ENCODE measurements at places on chromosomes 7 and 10.

GRCh38 chr10:117666166-117666565 lies 123.6 kb downstream of the EMX2 start:
- no peak for DNase-seq

DNA sequence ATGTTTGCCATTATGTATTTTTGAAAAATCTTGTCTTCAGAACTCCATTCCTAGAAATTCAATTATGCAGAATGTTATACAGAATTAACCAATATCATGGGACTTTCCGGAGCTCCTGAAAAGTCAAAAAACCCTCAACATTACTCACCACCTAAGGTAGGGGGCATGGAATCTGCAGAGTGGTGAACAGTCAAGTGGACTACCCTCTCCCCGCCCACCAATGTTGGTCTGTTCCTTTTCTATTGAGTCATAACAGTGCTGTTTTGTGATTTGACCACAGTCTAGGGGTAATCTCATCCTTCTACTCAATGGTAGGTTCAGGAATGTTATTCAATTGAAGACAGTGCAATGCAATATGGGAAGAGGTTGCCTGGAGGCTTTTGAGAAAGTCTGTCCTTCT lies 130.5 kb upstream of the HABP2 start:
- no peak for DNase-seq

- DNase-seq = no peak
These were observed 31.6 kb upstream of the ZNF746 start for GRCh38 chr7:149529136-149529718.

- DNase-seq = no peak
These were observed 8.1 kb upstream of the OLAH start for GRCh38 chr10:15035385-15036301.

DNA sequence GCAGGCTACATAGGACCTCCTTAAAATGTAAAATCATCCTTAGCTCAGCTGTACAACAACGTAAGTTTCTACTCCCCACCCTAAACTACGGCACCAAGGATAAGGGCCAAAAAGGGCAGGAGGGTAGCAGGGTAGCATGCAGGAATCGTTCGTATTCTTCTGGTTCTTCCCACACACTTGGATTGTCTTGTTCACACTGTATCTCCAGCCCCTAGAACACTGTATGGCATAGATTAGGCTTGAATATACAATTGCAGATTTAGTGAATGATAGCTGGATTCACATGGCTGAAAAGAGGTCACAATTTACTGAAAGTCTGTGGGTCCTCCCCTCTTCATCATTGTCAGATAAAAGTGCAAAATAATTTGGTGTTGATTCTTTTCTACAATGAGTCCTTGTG lies 28.2 kb upstream of the PRKAR2B start:
- DNase-seq = no peak

- DNase-seq = no peak
These were observed 1093.6 kb upstream of the GHITM start for GRCh38 chr10:83045731-83046130.

GRCh38 chr7:30170476-30171205 lies 35.9 kb downstream of the MTURN start:
- no peak for DNase-seq

DNA sequence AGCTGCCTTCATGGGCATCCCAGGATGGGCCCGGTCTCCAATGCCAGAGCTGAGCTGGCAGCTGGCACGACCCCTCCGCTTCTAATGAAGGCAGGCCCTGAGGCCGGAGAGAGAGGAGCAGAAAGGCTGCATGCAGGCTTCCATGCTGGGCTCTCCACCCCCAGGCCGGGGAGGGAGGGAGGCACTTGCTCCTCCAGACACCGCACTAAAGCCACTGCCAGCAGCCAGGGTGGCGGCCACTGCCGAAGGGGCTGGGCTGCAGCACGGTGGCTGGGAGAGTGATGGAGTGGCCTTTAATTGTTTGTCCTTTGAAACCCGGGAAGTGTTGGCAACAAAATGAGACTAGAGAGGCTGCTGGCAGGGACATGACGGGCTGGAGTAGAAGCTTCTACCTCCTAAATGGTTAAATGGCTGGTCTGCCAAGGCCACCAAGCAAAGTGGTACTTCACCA lies 236.5 kb downstream of the SKAP2 start:
- DNase-seq = no peak

DNA sequence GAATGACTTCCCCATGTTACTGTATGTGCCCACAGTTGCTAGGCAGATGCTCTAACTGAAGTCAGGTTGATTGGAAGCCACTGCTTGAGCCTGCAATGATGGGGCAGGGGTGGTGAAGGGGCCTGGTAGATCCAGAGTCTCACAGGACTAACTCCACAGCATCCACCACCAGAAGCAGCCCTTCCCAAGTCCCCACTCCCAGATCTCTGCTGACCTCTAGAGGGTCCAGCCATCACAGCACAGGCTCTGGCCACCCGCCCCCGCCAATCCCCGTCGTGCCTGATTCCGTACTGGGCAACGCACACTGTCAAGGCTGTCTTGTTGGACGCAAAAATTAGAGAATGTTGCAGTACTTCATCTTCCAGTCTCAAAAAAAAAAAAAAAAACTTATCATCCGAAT lies 136.8 kb upstream of the PDE1C start:
- no peak for DNase-seq

DNA sequence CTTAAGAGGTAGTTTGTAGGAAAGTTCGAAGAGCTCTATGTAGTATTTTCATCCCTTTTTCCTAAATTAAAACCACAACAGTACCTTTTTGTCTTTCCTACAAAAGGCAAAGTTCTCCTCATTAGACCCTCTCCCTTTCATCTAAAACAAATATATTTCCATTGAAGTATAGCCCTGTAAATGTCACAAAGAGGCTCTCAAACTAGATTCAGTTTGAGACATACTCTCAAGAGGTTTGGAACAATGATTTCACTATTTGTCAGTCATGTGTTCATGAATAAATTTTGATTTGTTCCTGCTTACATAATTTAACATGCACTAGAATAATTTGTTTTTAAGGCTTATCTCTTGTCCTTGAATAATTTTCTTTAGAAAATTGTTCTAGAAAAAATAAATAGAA lies 12.2 kb downstream of the TAS2R16 start:
- no peak for DNase-seq

DNA sequence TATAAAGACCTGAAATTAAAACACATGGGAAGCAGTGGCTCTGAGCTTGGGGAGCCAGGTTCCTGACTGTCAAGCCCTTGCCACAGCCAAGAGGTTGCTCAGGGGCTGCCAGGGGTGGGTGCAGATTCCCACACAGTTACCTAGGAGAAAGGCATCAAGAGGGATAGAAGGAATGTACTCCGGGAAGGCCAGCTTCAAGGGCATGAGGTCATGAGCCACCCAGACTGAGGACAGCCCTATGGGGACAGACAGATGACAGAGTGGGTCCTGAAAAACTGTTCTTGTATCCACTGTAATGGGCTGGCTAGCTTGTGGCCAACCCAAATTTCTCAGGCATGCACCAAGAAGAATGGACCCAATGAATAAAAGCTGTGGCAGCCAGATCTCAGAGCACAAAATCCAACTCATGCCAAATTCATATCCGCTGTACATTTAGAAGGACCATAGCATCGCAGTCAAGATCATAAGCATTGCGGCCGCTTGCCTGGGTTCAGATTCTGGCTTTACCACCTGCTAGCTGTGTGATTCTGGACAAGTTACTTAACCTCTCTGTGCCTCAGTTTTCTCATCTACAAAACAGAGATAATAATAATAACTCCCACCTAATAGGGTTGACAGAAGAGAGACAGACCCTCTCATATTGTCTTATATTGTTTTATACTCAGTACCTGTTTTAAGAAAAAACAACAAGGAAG lies 44.9 kb upstream of the KCNMA1 start:
- no peak for DNase-seq

- no peak for DNase-seq
These were observed 36.2 kb downstream of the WBP1L start for GRCh38 chr10:102779680-102780526.

DNA sequence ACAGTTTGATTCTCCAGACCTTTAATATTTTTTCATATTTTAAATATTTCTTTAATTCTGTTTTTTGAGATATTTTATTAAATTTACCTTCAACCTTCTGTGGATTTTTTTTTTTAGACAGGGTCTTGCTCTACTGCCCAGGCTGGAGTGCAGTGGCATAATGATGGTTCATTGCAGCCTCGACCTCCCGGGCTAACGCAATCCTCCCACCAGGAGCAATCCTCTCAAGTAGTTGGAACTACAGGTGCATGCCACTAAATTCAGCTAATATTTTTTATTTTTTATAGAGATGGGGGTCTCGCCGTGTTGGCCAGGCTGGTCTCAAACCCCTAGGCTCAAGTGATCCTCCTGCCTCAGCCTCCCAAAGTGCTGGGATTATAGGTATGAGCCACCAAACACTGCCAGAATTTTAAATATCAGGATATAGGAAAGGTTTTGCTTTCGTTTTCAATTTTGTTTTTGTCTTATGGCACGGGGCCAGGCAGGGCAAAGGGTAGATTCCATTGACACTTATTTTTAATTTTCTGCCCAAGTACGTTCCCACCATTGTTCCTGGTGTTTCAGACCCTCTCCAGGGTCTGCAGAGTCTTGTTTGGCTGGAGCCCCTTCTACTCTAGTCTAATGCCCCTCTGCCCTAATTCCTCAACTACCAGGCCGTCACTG lies 1.2 kb downstream of the TACC2 start:
- DNase-seq = no peak

DNA sequence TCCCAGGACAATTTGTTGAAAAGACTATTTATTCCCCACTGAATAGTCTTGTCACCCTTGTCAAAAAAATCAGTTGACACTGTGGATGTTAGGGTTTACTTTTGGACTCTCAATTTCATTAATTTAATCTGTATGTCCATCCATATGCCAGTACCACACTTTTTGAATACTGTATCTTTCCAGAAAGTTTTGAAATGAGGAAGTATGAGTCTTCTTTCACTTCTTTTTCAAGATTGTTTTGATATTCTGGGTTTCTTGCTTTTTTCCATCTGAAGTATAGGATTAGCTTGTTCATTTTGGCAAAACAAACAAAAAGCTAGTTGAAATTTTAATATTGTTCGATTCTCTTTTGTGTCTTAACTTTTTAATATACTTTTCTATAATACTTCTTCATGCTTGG lies 21.7 kb downstream of the KLHDC10 start:
- DNase-seq = no peak

DNA sequence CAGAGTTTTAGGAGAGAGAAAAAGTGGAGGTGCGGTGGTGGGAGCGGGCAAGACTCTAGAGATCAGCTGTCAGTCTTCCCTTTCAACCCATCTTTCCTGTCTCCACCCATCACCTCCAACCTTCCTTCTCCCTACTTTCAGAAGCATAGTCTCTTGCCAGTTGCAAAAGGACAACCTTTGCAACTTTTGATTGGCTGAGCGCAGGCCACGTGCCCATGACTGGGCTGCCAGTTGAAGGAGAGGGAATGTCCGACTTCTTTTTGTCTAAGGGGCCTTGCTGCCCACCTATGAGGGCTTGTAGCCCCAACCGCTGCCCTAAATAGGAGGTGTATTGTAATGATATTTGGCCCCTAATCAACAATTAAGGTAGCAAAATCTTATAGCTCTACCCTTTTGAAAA lies 12.6 kb downstream of the CYP26A1 start:
- no peak for DNase-seq

DNA sequence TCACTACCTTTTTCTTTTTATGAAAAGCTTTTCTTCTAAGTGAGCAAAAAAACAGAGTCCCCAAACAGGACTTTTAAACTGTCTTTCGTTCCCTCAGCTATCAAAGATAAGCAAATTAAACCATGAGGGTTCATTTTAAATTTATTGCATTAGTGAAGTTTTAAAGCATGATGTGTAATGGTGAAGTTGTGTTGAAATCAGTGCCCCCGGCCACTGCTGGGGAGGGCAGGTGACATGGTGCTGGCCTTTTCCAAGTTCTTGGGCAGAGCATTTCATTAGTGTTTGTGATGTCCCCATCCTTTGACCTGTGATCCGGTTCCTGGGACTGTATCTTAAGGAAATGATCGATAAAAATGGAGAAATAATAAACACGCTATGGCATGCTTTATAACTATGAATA lies 96.0 kb downstream of the EEPD1 start:
- no peak for DNase-seq

DNA sequence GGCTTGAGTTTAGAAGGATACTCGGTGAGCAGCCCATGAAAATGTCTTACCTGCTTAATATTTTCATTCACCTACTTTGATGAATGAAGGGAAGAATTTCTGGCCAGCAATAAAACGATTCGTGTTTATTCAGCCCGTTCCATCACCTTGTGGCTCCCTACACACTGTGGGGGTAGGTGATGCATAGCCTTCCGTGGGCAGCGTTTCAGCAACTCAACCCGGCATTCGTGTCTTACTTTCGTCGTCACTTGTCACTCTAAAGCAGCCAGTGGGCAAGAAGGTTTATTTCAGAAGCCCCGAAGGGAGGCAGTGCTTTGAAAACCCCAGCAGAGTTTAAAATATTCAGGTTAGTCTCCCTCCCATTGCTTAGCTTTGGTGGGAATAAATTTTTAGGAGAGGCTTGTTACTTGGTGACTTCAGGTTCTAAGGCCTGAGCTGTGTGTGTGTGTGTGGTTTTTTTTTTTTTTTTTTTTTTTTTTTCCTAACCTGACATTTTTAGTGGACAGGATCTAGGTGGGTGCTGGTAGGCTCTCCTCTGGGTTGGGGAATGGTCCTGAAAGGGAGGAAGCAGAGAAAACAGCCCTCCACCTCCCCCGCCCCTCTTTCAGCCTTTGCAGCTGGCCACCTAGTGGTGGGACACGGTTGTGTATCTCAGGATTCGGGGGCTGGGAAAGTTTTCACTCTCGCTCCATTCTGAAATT lies 1.8 kb downstream of the GRK5 start:
- peak; percentile 55 for DNase-seq

DNA sequence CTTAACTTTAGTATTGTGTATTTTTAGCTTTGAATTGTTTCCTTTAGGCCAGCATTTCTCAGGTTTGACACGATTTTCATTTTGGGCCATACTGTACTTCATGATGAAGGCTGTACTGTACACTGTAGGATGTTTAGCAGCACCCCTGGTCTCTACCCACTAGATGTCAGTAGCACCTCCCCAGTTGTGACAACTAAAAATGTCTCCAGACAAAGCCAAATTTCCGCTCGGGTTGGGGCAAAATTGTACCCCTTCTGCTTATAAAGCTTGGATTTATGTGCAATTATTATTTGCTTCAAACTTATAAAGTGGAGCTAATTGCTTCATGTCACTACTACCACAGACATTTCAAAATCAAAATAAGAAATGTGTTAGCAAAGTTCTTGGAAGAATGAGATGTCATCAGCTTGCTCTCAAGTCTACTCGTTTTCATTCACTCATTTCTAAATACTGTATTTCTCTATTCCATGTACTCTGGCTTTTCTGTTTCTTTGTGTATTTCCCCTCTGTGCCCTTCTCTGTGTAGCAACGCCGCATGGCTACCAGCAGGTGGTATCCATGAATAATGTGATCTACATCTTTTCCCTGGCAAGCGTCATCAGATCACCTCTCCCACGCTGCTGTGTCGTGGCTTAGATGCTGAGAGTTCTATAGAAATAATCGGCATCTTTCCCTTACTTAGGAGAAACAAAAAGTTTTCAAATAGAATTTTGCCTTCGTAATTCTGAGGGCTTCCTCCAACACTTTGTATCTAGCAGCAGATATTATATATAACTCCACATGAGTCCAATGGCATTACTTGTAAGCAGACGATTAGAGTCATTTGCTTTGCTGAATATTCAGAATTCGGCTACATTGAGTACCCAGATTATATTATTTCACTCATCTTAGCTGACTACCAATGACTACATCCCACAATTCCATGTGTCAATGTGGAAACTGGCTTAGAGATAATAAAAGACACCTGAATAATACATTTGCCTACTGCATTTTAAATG lies 47.8 kb upstream of the CALCR start:
- no peak for DNase-seq

- DNase-seq = no peak
These were observed 116.3 kb downstream of the CUX1 start for GRCh38 chr7:101933688-101934121.
